ENCODE measurements at places on chromosomes 5 and 9. TPM values are rescaled to one million over a fixed set of nuclear protein-coding genes. Genes with fewer than 3 reads are reported as not detected.
A peak's percentile ranks its signal among the peaks of the same experiment; 100 is the strongest.

DNA sequence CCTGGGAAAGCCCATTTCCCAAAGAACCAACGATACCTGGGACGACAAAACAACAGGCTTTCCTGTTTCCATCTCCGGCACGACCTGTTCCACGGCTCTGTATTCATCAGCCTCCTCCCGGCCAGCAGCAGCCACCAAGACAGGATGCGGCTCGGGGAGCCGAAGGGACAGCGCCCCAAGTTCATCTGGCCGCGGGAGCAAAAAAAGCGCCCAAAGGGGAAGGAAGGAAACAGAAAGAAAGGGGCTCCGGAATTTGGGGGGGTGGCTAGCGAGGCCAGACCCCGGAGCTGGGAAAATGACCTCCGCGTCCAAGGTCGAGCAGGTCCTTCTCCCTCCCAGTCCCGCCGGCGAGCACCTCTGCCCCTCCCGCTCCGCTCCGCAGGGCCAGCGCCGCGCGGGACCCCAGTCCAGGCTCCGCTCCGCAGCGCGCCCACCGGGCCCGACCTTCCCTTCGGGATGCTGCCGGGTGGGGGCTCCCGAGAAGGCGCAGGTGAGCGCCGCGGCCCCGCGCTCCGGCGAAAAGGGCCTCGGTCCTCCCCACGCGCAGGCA, 608 bp downstream of the ELOVL7 start:
- DNase-seq = no peak

- no peak for DNase-seq
These were observed 149.9 kb downstream of the MTX3 start for GRCh38 chr5:79841172-79841571.

DNA sequence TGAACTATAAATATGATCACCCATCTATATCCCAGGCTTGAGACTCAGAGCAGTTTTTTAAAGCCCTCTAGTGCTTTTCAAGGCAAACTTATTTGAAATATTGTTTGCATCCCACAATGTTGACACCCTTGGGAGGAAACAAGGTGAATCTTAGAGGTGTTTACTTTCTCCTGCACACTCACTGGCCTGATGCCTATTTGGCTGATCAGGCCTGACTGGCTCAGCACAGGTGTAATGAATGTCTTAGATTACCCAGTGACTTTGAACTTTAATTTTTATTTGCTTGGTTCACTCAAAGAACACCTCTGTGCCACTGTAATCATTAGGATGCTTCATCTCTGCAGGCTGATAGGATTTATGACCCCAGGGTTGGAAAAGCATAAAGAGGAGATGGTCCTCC, 158.3 kb downstream of the KCTD16 start:
- DNase-seq = no peak

Gene MYORG
- 8.5 TPM for total RNA-seq

Gene C6
- 0.37 TPM for total RNA-seq

Gene TRMO
- total RNA-seq = 10.2 TPM

- no peak for DNase-seq
These were observed 379.1 kb downstream of the ENC1 start for GRCh38 chr5:74261421-74261820.

Gene FBP2
- total RNA-seq = not detected

DNA sequence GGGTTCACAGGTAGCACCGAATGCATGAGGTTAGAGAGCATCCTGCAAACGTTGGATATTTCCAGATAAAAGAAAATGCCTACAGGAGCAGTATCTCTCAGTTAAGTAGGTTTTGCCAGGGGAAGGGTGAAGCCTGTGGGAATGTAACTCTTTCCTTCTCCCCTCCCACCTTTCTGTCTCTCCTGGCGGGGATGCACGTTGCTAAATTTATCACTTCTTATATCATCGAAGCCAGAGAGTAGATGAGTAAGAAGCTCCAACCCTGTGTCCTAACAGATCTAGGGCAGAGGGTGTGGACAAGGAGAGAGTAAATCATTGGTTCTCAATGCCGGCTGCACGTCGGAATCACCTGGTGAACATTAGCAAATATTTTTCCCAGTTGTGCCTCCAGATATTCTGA, 457.5 kb downstream of the ENC1 start:
- no peak for DNase-seq

Gene SPINK7
- not detected for total RNA-seq

DNA sequence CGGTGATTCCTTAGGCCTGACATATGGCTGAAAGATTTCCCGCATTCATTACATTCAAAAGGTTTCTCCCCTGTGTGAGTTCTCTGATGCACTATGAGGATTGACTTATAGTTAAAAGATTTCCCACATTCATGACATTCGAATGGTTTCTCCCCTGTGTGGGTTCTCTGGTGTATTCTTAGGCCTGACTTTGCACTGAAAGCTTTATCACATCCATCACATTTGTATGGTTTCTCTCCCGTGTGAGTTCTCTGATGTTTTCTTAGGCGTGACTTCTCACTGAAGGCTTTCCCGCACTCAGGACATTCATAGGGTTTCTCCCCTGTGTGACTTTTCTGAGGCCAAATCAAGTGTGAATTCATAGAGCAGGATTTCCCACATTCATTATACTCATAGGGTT, 35.8 kb downstream of the ZNF782 start:
- DNase-seq = no peak

GRCh38 chr5:174572591-174572990, 151.8 kb upstream of the MSX2 start:
- DNase-seq = no peak

- peak; percentile 26 for DNase-seq
These were observed at the start of gene CFAP77 for GRCh38 chr9:132409828-132410528. Gene CFAP77, plus strand, starts transcription at chr9:132410211. Its CDS starts 61 bp downstream, at chr9:132410272.
